T1000 (cell line): ENCODE measurements at places on chromosomes 1 and 21.

DNA sequence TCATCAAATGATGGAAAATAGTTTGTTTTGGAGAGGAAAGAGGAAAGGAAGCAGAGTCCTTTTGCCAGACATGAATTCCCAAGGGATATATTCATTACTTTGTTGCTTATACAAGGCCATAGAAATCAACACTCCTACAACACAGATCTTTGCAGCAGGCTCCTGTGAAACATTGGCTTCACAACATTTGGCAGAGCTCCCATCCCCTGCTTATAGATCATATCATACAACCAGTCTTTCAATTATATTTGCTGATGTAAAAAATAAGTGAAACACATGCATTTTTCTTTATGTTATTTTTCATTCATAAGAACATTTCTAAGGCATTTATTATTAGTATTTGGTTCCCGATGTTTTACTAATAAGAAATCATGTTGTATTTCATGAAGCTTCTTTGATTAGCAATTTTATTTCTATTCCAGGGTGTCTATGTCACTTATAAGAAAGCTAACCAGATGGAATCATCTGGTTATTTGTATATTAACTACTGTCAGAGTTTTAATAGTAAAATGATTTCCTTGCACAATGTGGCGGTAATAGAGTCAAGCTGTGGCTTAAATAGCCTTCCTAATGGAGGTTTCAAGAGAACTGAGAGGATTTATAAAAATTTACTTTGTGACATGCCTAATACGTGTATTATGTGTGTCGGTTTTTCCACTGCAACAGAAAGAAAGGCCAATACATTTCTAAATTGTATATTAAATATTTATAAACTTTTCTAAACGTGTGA, 470.3 kb upstream of the NCAM2 start:
- DNase-seq: no peak

DNA sequence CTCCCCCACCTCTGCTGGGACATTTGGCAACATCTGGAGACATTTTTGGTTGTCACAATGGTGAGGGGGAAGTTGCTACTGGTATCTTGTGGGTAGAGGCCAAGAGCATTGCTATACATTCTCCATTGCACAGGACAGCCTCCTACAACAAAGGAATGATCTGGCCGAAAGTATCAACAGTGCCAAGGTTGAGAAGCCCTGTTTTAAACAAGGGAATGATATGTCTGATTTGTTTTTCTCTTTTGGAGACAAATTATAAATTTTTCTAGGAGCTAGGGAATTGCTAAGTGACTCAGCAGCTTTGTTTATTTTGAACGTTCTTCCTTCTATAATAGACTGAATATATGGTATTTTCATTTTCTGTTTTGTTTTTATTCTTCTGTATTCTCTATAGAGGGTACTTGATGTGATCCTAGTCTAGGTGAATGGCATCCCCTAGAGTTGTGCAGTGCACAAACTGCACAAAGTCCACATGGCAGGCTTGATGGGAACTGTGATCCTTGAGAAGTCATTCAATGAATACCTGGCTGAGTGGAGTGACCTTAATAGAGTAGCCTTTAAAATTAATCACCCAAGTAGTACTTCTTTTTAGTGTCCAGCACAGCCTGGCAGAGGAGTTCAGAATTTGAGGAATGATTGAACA, 288.6 kb upstream of the USP24 start:
- DNase-seq: no peak

DNA sequence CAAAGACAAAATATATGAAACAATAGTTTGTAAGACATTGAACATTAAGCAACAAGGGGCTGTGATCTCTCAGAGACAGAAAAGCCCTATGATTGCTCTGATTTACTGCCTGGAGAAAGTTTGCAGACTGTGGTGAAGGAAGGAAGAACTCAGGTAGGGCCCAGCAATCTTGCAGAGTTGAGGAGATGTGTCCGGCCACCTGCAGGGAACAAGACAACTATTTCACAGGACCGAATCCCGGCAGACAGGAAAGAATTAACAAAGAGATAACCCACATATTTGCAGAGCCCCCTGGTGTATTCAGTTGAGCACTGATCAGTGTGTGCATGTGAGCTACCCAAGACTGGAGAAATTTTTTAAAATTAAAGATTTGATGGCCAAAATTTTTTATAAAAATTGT, 58.3 kb upstream of the FMN2 start:
- DNase-seq: no peak

DNA sequence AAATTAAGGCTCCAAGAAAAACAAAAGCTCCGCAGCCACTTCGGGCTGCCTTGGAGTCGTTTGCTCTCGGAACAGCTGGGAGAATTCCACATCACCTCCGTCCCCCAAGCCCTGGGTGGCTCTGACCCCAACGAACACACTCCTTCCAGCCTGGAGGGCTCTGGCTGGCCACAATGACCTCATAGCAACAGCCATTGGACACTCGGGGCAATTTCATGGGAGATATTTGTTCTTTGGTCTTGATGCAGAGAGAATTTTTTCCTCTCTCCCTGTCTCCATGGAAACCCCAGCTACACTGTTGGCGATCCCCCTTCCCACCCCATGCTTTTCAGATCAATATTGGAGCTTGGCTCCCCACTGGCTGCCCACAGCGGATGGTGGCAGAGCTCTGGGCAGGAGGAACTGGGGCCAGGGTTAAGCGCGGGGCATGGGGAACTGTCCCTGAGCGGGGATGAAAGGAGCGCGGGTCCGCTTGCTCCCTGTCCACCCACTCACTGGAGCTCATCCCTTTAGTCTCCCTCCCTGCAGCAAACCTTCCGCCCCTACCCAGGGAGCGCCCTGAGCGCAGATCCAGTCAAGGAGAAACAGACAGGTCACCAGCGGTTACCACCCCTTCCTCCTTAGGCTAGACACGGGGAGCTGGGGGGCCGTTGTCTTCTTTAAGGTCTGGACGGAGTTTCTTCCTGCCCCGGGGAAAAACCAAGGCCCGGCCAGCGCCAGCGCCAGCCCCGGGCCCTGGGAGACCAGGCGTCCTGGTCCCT, 1.2 kb downstream of the WNT4 start:
- DNase-seq: no peak

DNA sequence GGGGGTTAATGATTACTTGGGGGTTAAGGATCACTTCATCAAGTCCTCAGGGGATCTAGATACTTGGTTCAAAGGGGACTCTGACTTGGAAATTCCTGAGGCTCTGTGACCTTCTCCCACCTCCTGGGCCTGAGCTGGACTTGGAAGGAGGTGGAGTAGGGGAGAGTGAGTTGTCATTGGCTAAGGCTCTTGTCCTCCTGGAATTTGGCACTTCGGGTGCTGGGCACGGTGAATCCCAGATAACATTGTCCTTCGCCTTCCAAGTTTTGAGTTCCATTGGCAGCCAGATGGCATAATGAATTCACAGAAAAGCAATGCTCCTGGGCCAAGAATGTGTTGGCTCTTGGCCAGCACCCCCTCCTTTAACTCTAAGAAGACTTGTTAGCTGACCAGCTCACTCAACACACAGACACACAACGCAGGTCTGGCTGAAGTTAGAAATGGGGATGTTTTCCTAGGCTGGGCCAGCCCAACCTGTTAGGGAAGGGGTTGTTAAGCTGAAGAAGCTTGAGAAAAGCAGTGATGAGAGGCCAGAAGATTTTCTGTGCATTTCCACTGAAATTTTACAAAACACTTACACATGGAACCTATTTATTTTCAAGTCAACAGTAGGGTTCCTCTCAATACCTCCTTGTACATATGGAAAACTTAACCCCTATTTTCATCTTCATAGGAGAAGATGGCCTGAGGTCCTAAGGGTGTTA, 29.7 kb downstream of the SLC26A9 start:
- no peak for DNase-seq

DNA sequence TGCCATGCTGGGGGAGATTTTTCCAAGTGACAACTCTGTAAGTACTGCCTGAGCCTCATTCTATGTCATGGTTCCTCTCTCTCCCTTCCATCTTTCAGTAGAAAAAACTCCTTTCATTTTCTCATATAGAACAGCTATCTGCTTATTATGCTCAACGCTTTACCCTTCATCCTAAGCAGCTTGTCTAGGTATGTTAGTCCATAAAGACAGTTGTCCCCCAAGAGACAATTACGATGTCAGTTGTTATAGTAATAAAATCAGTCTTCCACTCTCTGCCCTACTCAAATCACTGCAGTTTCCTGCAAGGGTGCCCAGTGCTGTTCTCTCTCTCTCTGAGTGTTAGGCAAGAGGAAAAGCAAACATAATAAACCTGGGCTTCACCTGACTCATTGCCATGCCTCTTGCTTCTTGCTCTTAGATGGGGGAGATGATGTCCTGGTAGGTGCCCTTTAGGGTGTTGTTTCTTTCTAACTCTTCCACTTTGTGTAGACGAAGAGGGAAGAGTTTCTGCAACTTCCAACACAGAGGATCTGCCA, 59.4 kb downstream of the PAPPA2 start:
- DNase-seq: no peak

DNA sequence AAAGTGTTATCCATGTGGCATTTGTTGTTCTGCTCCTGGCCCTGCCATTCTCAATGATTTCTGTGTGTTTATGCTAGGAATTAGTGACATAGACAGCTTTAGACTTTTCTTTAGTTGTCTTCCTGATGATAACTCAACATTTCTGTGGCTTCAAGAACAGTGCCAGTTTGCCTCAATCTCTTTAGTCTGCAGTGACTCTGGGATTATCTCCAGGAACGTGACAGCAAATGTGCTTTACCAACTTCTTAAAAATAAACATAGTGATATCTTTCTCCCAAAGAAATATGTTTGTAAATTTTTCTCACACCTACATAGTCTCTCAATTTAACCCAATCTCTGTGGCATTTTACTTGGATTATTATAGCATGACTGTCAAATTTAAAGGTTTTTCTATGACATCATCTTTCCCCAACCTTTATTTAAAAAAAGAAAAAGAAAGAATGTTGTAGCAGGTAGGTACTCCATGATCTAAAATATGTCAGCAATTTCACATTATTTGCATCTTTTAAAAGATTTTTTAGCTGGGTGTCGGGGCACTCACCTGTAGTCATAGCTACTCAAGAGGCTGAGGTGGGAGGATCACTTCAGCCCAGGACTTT, 24.6 kb downstream of the RNASEL start:
- no peak for DNase-seq

GRCh38 chr1:19489996-19490395, 4.7 kb upstream of the CAPZB start:
- no peak for DNase-seq

DNA sequence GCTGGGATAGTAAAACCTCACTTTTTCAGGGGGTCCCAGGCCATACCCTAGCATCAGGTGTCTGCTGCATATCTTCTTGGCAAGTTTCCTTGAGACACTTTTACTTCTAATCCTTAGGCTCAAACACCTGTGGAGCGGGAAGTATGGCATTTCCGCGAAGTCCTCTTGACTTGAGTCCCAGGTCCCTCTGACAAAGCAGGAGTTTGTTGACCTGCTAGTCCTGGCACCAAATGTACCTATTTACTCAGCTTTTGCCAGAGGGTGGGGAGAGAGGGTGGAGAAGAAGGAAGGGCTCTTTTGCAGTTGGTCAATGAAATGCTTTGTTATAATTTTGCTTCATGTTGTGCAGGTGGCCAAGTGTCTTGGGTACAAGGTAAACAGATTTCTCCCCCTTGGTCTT, 59.7 kb downstream of the CLIC6 start:
- DNase-seq: no peak

- DNase-seq: no peak
Measured at GRCh38 chr1:210359255-210359654, 30.6 kb downstream of the HHAT start.

DNA sequence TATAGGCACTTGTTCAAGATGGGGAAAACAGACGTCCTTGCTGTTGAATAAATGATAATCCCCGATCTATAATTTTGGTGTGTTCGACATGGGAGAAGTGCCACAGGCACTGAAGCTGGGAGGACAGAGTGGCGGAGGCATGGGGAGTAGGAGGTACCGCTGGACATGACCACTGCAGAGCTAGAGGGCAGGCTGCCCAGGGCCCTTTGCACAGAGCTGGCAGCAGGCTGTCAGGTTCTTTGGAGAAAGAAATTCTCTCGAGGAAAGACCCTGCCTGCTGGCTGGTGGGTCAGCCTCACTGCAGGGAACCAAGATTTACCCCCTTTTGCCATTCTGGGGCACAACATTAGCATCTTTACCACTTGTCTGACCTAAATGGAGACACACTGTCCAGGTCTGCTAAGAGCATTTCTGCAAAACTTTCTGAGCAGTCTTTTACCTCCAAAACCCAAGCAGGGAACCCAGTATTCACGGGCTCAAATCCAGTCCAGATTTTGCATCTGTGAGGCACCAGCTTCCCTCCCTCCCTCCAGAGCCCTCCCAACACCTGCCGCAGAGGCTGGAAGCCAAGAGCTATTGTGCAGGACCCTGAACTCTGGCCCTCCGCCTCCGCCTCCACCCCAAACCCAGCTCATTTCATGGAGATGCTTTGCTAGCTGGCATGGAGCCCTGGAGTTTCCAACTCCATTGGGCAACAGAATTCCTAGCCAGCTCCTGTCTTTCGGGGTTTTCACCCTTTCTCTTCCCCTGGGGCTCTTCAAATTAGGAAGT, 142.3 kb downstream of the PLXNA2 start:
- no peak for DNase-seq

DNA sequence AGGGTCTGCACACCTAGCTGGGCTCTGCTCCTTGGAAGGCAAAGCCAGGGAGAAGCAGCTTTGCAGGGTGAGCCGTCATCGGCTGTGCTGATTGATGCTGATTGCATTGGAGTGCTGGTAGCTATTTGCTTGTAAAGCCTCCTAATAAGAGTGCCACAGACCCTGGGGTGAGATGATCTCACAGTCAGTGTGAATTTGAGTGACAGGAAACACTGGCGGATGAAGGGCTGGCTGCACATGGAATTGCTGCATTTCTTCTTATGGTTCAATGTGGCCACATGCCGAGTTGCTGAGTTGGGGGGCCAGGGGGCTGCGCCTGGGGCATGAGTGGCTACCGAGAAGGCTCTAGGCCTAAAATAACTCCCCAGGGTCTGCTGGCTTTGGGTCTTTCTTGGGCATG, 138.2 kb upstream of the CACNA1E start:
- no peak for DNase-seq

DNA sequence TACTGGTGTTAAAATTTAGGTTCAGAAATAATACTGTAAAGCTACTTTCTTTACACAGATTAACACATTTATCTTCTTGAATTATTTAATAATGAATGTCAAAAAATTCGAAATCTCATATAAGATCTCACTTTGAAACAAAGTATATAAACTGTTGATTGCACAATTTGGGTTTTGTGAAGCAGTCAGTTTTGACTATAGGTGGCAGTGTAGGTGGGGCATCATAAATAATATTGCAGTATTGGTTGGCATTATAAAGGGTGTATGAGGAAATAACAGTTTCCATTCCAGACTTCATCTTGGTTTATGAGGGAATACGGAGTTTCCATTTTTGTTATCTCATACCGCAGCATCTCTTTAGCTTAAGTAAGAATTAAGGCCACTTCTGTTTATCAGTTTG, 49.9 kb downstream of the SUCO start:
- DNase-seq: no peak
